C1 segment of cervical spinal cord (tissue), 14 donors: ENCODE measurements at places on chromosomes 5 and 9.

DNA sequence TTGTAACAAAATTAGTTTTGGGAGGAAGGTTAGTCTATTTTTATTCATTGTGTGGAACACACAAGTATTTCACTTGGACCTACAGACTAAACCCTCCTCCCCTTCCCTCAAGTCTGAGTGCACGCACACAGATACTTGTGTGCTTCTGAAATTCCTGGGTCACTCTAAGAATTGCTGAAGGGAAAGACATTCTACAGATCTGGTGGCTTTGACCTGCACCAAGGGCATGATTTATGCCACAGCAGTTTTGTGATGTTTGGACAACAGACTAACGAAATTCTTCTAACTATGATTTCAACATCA, 150.5 kb downstream of the ARL15 start:
- DNase-seq: no peak

GRCh38 chr5:125484272-125484741, 737.9 kb upstream of the ZNF608 start:
- no peak for DNase-seq

DNA sequence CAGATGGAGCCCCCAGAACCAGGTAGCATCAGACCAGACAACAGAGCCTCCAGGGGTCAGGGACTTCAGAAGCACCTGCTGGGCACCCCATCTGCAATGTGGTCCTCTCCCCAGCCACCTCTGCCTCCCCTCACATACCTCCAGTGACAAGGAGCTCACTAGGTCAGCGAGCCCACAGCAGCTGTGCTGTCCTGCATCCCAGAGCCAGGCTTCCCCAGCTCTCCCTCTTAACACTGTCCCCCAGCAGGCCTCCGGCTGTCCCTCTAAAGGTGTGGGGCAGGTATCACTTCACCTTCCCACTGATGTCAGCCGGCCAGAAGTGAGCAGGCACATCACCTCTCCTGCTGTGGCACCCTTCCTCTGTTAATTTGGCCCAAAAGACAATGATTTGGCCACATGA, 83.6 kb downstream of the LMX1B start:
- no peak for DNase-seq

- no peak for DNase-seq
Observed at GRCh38 chr5:55691265-55692105, 20.6 kb downstream of the SLC38A9 start.

- no peak for DNase-seq
Observed at GRCh38 chr9:100197553-100197952, 98.5 kb downstream of the INVS start.

DNA sequence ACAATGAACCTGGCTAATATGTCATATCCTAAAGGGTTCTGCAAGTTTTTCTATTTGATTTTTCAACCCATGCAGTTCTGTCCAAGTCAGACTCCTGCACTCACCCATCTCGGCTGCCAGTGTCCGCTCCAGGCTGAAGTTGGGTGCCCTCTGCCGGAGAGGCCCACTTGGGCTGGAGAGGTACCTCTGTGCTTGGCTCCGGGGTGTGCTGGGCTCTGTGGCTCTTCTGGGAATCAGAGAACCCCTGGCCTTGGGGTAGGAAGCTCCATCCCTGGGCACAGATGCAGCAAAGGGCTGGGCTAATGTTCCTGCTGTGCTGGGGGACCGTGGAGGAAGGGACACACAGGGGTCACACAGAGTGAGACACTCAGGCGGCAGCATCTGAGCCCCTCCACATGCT, 26.2 kb downstream of the ORM2 start:
- no peak for DNase-seq

DNA sequence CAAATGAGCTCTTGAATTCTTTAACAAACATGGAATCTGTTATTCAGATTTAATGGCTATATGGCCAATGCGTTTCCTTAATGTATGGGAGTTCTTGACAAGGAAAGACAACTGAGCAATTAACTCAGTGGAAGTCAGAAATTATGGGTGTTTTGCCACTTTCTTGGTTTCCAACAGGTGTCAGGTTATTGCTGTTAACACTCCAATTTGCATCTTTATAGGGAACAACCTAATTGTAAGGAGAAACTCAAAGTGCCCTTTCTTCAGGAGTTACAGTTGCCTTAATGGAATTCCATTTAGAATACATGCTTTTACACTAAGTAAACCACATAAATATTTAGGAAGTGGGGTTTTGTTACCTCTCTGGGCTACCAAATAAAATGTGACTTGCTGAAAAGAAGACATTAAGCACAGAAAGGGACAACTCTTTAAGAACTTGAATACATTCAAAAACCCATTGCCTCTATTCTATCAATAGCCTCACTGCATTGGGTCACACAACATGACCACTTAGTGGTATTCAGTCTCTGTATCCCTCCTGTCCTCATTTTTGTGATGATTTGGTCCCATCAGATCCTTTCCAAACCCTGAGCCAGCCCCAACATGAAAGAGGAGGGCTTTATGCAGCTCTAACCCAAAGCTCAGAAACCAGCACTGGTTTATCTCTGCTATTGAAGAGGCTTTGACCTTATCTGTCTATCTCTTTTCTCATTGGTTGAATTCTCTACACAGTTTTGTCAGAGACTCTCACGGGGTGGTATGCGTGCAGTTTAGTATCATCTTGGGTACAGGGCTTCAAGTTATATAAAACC, 118.7 kb downstream of the EDIL3 start:
- no peak for DNase-seq

DNA sequence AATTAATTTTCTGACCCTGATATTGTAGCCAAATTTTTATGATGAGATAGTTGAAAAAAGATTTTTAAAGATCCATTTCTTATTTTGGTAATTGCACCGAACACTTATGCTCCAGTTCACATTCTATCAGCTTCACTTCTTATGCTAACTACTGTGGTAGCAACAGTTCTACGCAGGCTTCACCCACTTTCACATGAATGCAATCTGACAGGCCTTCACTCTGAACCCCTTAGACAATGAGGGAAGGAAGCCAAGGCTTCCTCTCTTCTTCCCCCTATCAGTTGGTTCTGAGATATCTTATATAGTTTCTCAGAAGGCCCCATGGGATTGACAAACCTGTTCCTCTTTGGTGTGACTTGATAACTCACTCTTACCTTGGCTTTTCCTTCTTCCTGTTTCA, 185.8 kb downstream of the CETN3 start:
- DNase-seq: no peak
